ENCODE measurements at places on chromosomes 16 and 17. TPM values are rescaled to one million over a fixed set of nuclear protein-coding genes. Genes with fewer than 3 reads are reported as not detected.

GRCh38 chr17:67343237-67343636, 23.1 kb downstream of the PSMD12 start:
- H3K27ac ChIP-seq: no peak overlapping the region
- DNase-seq: no peak
- H3K27me3 ChIP-seq: no peaks in the 10 kb centered on the region
- peaks cover 2% of the 10 kb centered on the region for H3K36me3 ChIP-seq

- H3K4me3 ChIP-seq: no peak overlapping the region
- no peaks in the 10 kb centered on the region for H3K27me3 ChIP-seq
- no peaks in the 10 kb centered on the region for H3K36me3 ChIP-seq
- DNase-seq: no peak
These were observed 183.9 kb upstream of the CDH5 start for GRCh38 chr16:66182592-66182991.

GRCh38 chr17:16329519-16330271, 23.6 kb downstream of the CENPV start:
- peaks cover 7% of the 10 kb centered on the region for H3K4me1 ChIP-seq
- no peaks in the 10 kb centered on the region for H3K36me3 ChIP-seq
- no peaks in the 10 kb centered on the region for H3K27me3 ChIP-seq
- no peak overlapping the region for H3K27ac ChIP-seq

DNA sequence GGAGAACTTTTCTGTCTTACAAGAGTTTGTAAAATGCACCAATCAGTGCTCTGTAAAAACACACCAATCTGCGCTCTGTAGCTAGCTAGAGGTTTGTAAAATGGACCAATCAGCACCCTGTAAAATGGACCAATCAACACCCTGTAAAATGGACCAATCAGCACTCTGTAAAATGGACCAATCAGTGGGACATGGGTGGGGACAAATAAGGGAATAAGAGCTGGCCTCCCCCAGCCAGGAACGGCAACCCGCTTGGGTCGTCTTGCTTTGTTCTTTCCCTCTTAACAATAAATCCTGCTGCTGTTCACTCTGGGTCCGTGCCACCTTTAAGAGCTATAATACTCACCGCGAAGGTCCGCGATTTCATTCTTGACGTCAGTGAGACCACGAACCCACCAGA, 18.5 kb upstream of the KCNG4 start:
- DNase-seq: no peak
- no peak overlapping the region for H3K27ac ChIP-seq
- no peak overlapping the region for H3K4me3 ChIP-seq
- H3K36me3 ChIP-seq: no peaks in the 10 kb centered on the region

The TM4SF5 gene
- total RNA-seq: not detected

The CCL5 gene
- 60.2 TPM for total RNA-seq

- no peak overlapping the region for H3K27ac ChIP-seq
- H3K4me1 ChIP-seq: no peaks in the 10 kb centered on the region
- peak; percentile 7 for DNase-seq
- H3K4me3 ChIP-seq: no peak overlapping the region
- no peaks in the 10 kb centered on the region for H3K27me3 ChIP-seq
These were observed 228.5 kb upstream of the PMFBP1 start for GRCh38 chr16:72400257-72401083.

- no peak for DNase-seq
- no peak overlapping the region for H3K4me3 ChIP-seq
- H3K4me1 ChIP-seq: peaks cover 2% of the 10 kb centered on the region
- H3K27ac ChIP-seq: no peak overlapping the region
- no peaks in the 10 kb centered on the region for H3K36me3 ChIP-seq
These were observed 117.6 kb upstream of the HAS3 start for GRCh38 chr16:68987734-68988457.

DNA sequence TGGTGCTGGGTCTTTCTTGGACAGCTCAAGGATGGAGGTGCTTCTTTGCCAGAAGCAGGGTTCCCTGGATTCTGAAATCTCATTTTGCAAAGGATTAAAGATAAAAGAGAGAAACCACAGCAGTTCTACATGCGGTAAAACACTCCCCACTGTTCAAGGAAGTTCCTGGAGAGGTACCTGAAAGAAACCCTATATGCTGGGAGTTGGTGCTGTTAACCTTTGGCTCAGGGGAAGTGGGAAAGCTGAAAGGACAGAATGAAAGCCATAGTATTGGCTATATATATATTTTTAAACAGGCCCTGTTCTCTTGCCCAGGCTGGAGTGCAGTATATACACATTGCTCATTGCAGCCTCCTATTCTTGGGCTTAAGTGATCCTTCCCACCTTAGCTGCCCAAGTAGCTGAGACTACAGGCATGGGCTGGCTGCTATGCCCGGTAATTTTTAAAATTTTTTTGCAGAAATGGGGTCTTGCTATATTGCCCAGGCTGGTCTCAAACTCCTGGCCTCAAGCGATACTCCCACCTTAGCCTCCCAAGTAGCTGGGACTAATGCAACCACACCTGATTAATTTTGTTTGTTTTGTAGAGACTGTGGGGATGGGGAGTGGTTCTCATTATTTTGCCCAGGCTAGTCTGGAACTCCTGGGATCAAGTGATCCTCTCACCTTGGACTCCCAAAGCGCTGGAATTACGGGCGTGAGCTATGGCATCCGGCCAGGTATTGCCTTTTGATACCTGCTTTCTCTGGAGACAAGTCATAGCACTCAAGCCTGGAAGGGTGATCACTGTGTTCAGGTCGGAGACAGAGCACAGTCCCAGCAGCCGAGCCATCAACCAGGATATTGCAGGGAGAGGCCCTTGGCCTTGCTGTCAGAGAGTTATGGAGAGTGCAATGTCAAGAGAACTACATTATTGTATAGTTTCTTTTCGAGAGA, 55.2 kb downstream of the MSI2 start:
- no peaks in the 10 kb centered on the region for H3K27me3 ChIP-seq
- no peak overlapping the region for H3K4me3 ChIP-seq
- peaks cover 27% of the 10 kb centered on the region for H3K36me3 ChIP-seq
- no peaks in the 10 kb centered on the region for H3K4me1 ChIP-seq
- DNase-seq: no peak
- no peak overlapping the region for H3K27ac ChIP-seq

The NLRC3 gene
- 18.2 TPM for total RNA-seq

The TRAP1 gene
- 303 TPM for total RNA-seq

The CCDC200 gene
- total RNA-seq: not detected

DNA sequence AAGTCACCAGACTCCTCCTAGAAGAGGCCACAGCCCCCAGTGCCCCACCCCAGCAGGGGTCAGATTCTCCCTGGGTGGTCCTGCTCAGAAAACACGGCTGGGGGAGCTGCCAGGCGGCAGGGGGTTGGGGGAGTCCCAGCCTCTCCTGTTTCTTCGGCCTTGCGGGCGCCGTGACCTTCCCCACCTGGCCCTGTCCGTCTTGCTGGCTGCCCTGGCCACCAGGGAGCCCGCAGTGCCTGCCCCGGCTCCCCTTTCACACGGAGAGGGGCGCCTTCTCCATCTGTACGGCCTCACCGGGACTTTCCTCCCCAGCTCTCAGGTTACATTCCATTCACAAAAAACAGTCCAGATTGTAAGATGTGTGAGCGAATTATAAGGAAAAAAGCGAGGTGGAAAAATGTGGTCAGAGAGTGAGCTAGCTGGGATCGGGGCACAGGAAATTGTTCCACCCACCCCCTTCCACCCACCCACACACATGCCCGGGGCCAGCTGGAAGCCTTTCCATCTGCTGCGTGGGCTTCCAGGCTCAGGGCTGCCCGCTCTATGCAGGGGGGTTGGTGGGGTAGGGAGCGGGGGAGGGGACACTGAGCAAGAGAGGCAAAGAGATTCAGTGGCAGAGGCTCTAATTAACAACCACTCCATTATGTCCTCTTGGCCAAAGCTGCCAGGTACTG, 14.6 kb upstream of the CIBAR2 start:
- H3K36me3 ChIP-seq: no peaks in the 10 kb centered on the region
- no peak overlapping the region for H3K27ac ChIP-seq
- DNase-seq: no peak

The CES5A gene
- not detected for total RNA-seq

- no peaks in the 10 kb centered on the region for H3K27me3 ChIP-seq
- no peak overlapping the region for H3K27ac ChIP-seq
- H3K4me1 ChIP-seq: no peaks in the 10 kb centered on the region
These were observed 27.8 kb upstream of the RHOT1 start for GRCh38 chr17:32114536-32114935.

The TMEM114 gene
- not detected for total RNA-seq

- H3K27ac ChIP-seq: no peak overlapping the region
- peaks cover 3% of the 10 kb centered on the region for H3K27me3 ChIP-seq
- no peaks in the 10 kb centered on the region for H3K36me3 ChIP-seq
- H3K4me3 ChIP-seq: no peak overlapping the region
These were observed 42.3 kb downstream of the BEAN1 start for GRCh38 chr16:66469291-66469946.

DNA sequence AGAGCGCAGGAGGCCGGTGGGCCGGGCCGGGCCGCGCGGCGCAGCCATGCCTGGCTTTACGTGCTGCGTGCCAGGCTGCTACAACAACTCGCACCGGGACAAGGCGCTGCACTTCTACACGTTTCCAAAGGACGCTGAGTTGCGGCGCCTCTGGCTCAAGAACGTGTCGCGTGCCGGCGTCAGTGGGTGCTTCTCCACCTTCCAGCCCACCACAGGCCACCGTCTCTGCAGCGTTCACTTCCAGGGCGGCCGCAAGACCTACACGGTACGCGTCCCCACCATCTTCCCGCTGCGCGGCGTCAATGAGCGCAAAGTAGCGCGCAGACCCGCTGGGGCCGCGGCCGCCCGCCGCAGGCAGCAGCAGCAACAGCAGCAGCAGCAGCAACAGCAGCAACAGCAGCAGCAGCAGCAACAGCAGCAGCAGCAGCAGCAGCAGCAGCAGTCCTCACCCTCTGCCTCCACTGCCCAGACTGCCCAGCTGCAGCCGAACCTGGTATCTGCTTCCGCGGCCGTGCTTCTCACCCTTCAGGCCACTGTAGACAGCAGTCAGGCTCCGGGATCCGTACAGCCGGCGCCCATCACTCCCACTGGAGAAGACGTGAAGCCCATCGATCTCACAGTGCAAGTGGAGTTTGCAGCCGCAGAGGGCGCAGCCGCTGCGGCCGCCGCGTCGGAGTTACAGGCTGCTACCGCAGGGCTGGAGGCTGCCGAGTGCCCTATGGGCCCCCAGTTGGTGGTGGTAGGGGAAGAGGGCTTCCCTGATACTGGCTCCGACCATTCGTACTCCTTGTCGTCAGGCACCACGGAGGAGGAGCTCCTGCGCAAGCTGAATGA, 606 bp downstream of the THAP11 start:
- H3K4me1 ChIP-seq: peaks cover 23% of the 10 kb centered on the region
- no peaks in the 10 kb centered on the region for H3K27me3 ChIP-seq
- peak overlapping the region; percentile 97 for H3K27ac ChIP-seq
- H3K4me3 ChIP-seq: peak overlapping the region; percentile 96
- peaks cover 4% of the 10 kb centered on the region for H3K36me3 ChIP-seq

The SLC26A11 gene
- total RNA-seq: 1.5 TPM

GRCh38 chr16:8867216-8867931, 1.4 kb downstream of the CARHSP1 start:
- H3K27me3 ChIP-seq: no peaks in the 10 kb centered on the region
- peaks cover 32% of the 10 kb centered on the region for H3K4me1 ChIP-seq
- no peak for DNase-seq
- peak overlapping the region; percentile 90 for H3K27ac ChIP-seq
- peak overlapping the region; percentile 95 for H3K4me3 ChIP-seq

- H3K36me3 ChIP-seq: no peaks in the 10 kb centered on the region
- H3K27me3 ChIP-seq: no peaks in the 10 kb centered on the region
- H3K27ac ChIP-seq: no peak overlapping the region
- H3K4me3 ChIP-seq: no peak overlapping the region
- peaks cover 8% of the 10 kb centered on the region for H3K4me1 ChIP-seq
- no peak for DNase-seq
These were observed 278.0 kb downstream of the SNX29 start for GRCh38 chr16:12254566-12254965.

DNA sequence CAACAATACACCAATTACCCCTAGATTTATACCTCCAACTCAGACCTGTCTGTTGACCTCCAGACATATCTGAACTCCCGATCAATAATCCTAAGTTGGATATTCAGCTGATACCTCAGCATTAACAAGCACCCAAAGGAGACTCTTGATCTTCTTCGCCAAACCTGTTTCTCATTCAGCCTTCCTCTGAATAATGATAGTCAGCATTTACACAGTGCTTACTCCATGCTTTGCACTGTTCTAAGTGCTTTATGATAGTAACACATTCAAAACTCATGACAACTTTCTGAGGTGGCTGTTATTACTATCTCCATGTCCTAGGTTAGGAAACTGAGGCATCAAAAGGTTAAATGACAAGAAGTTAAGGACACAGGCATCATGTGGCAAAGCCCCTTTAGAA, 104.2 kb upstream of the SIAH1 start:
- H3K27me3 ChIP-seq: no peaks in the 10 kb centered on the region
- no peak for DNase-seq
- no peaks in the 10 kb centered on the region for H3K36me3 ChIP-seq
- no peaks in the 10 kb centered on the region for H3K4me1 ChIP-seq

DNA sequence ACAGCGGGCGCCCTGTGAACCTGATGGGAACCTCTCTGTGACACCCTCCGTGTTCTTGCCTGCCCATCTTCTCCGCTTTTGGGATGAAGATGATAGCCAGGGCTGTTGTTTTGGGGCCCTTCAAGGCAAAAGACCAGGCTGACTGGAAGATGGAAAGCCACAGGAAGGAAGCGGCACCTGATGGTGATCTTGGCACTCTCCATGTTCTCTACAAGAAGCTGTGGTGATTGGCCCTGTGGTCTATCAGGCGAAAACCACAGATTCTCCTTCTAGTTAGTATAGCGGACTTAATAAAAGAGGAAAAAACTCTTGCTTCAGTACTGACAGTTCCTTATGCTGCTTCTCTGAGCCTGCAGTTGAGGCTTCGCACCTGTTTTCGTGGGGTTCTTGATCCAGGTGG, 10.5 kb downstream of the CDK5RAP3 start:
- H3K36me3 ChIP-seq: peaks cover 42% of the 10 kb centered on the region
- DNase-seq: no peak
- H3K27me3 ChIP-seq: no peaks in the 10 kb centered on the region
- no peak overlapping the region for H3K27ac ChIP-seq

GRCh38 chr16:87487361-87487924, 5.4 kb downstream of the ZCCHC14 start:
- H3K4me1 ChIP-seq: no peaks in the 10 kb centered on the region
- no peak overlapping the region for H3K27ac ChIP-seq
- no peaks in the 10 kb centered on the region for H3K36me3 ChIP-seq
- no peak for DNase-seq

GRCh38 chr17:72422505-72423285, 301.9 kb downstream of the SOX9 start:
- H3K4me3 ChIP-seq: peak overlapping the region; percentile 48
- H3K27me3 ChIP-seq: no peaks in the 10 kb centered on the region
- peak; percentile 94 for DNase-seq
- peak overlapping the region; percentile 95 for H3K27ac ChIP-seq
- H3K4me1 ChIP-seq: peaks cover 64% of the 10 kb centered on the region

The NPB gene
- not detected for total RNA-seq

All from GM12878 (cell line).